Activated CD4-positive, CD25-positive, alpha-beta regulatory T cell treated with anti-CD3 and anti-CD28 coated beads, Interleukin-2, amount 50 U/mL, for 16 hours (primary cell): ENCODE measurements at places on chromosomes 1 and 21.

- DNase-seq: no peak
These were observed 103.8 kb downstream of the EPHB2 start for GRCh38 chr1:22814176-22815042.

DNA sequence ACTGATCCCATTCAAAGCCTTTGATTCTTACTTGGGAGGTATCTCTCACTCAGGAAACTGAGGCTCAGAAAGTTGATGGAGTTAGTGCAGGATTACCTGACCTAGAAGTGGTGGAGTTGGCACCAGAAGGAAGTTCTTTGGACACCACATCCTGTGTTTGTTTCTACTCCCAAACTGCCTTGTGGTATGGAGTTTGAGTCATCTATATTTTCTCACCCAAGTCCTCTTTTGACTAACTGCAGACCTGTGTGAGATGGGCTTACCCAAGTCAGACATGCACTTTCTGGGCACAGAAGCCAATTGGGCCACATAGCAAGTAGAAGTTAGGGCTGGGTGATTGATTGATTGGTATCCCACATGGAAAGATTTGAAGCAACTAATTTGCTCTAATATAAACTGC, 36.1 kb downstream of the FGGY start:
- no peak for DNase-seq

DNA sequence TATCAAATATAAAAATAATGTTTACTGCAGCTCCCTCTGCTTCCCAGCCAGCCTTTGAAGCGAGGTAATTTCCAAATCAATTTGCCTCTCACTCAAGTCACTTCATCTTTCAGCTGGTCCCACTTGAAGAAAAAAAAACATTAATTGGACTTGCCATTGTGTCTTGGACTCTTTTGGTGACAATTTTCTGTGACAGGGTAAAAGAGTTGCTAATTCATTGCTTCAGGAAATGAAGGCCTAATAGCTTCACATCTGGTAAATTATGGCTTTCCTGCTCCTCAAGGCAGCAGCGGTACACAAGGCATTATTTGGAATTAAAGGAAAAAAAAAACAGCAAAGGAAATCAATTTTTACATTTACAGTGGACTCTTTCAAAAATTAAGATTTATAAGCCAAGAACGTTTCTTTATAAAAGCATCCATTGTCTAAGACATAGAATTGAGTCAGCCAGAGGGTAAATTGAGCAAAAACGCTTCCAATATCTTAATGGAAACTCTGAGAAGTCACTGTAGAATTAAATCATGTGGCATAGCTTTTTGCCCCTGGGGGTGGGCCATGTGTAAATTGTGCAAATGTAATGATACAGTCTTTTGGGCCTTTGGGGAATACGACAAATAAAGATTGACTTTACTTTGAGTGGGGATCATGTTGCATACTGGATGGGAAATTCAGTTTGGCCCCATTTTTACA, 102.5 kb downstream of the LYPLAL1 start:
- DNase-seq: no peak

- no peak for DNase-seq
These were observed 7.0 kb upstream of the POFUT2 start for GRCh38 chr21:45294509-45295291.

DNA sequence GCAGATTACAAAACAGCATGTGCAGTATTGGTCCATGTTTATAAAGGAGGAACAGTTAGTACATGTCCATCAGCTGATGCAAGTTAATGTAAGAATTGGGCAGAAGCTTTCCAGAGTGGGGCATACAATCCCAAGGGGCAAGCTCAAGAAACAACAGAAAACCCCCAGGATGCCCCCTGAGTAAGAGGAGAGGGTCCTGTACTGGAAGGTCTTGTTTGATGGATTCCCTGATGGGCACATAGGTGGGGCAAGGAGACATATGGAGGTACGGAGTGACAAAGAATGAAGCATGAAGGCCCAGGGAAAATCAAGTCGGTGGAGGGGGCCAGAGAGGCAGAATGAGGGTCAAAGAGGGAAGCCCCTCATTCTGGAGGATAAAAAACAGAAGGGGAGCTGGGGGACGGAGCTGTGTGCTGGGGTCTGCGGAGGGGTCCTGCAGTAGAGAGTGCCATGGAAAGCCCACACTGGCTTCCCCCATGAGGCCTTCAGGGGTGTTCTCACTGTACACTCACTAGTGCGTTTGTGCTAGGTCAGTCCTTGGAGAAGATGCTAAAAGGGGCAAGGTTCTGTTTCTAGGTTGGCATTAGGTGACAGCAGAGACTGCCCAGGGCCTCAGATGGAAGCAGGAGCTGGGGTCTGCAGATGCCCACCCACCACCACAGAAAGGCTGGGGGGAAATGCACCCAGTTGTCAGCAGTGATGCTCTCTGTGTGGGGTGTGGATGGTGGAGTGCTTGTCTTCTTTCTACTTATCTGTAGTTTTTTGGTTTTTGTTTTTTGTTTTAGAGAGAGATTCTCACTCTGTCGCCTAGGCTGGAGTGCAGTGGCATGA, 12.5 kb upstream of the MATN1 start:
- DNase-seq: no peak

DNA sequence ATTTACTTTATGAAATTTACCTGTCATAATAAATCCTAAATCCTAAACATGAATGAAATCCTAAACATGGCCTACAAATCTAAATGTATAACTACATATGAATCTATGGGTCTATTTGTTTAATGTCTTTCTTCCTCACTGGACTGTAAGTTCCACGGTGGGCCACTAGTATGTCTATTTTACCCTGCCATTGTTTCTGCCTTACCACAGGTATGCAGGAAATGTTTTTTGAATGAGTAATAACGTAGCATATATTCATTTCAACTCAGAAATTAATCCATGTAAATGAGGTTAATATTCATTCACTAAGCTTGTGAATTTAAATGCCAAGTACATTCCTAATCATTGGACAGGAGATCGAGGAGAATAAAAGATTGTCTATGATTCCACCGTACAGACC, 35.3 kb downstream of the B3GALNT2 start:
- DNase-seq: no peak

DNA sequence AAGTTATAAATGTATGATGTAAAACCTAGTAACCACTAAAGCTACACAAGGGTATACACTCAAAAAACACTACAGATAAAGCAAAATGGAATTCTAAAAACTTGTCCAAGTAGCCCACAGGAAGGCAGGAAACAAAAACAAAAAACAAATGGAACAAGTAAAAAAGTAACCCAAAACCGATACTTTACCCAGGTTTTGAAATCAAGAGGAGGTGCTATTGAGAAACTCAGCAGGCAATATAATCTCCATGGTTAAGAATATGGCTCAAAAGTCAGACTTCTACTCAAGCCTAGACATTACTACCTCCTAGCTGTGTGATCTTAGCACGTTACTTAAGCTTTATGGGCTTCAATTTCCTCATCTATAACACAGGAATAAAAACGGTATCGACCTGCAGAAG, 13.3 kb downstream of the RBBP5 start:
- no peak for DNase-seq

- DNase-seq: no peak
These were observed 89.2 kb downstream of the NPHP4 start for GRCh38 chr1:5903031-5903430.

- DNase-seq: no peak
These were observed 2.8 kb downstream of the GCSAML start for GRCh38 chr1:247551721-247552120.

DNA sequence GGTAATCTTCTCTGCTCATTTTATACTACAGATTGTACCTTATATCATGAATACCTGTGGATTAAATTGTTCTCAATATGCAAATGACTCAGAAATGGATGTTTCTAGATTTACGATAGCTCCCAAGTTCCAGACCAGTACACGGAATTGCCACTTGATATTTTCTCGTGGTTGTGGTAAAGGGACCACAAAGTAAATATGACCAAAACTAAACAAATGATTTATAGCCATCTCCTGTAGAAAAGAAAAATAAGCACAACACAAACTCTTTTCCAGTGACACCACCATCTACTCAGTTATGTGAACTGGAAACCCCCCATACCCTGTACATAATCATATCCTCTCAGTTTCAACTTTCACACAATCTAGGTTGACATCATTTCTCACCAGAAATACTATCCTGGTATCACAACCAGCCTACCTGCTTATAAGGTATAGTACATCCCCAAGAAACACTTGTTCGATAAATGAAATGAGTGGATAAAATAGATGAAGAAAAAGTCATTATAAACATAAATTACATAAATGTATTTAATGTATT, 172.3 kb downstream of the ADGRL4 start:
- DNase-seq: no peak

GRCh38 chr1:28110555-28110954, 22.1 kb upstream of the EYA3 start:
- DNase-seq: no peak

GRCh38 chr1:223249854-223250631, 107.0 kb upstream of the TLR5 start:
- DNase-seq: no peak

DNA sequence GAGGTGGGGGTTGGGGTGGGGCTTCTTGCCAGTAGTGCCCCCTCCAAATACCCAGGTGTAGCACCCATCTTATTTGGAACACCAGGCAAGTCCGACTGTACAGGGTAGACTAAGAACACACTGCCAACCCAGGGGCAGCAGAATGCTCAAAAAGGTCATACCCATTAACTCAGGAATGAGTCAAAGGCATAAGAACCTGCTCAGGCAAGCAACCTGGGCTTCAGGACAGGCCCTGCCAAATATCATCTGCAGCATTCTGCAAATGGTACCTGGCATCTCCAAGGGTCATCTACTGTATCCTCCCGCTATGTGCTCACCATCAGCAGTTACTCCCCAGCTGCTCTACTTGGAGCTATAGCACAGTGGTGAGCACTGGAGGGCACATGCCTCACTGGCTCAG, 19.4 kb downstream of the PEA15 start:
- no peak for DNase-seq

DNA sequence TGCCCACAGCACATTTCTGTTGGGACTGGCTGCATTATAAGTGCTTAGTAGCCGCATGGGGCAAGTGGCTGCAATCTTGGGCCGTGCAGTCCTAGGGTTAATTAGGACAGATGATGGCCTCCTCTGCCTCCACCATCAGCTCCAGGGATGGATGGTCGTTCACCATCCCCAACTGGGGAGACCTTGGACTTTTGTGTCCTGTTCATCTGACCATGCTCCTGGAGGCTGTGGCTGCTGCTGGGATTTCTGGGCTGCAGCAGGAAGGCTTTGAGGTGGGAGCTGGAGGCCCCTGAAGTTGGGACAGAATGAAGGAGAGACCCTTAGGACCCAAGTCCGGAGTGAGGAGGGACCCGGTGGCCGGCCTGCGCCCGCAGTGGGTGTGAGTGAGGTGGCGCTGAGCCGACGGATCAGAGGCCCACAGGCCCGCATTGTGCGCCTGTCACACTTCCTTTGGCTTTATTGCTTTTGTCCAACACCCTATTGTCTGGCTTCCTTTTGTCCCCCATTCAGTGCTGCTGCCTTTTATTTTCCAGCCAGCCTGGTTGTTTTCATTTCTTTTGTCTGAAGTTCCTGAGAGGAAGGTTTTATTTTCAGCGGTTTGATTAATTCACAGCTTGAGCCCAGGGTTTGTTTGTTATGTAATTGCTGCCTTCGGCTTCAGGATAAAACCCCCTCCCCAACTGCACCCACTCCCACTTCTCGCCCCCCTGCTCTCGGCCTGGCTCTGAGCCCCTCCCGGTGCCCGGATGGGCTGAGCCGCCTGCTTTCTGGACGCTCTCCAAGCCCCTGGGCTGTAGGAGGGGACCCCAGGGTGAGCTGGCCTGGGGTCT, 35.6 kb downstream of the SOX13 start:
- no peak for DNase-seq

GRCh38 chr1:225259542-225259941, 168.3 kb downstream of the LBR start:
- no peak for DNase-seq

- no peak for DNase-seq
These were observed 39.7 kb downstream of the MATN1 start for GRCh38 chr1:30683699-30684098.

GRCh38 chr1:29475326-29475725, 239.0 kb downstream of the PTPRU start:
- no peak for DNase-seq

GRCh38 chr1:101073836-101074235, 48.3 kb upstream of the DPH5 start:
- DNase-seq: no peak

- DNase-seq: no peak
These were observed 2.1 kb downstream of the TTC22 start for GRCh38 chr1:54798769-54799641.

DNA sequence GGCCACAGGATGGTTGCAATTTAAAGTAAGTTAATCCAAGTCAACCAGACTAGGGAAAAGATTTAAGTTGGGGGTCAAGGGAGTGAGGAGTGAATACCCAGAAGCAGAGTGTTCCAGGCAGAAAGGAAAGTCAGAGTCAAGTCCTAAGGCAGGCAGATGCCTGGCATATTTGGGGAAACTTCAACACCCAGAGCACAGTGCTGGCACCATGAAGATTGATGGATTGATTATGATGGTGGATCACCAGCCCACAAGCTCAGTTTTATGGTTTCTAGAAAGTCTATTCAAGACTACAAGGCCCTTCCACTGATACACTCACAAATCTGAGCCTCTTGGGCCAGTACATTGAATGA, 100.1 kb upstream of the DUSP10 start:
- DNase-seq: no peak

DNA sequence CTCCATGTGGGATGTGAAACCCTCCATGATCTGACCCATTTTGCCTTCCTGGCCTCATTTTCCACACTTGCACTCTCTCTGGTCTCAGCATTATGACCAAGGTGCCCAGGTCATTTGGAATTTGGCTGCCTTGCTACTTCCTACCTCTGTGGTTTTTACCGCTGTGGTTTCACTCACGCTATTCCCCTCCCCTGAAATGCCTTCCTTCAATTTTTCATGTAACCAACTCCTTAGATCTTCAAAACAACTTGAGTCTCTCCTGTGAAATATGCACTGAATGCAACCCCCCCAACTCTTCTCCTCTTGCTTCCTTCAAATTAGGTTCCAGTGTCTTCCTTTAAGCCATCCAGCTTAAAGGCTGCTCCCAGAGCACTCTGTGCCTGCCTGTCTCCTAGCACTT, 50.1 kb downstream of the PHC2 start:
- DNase-seq: no peak

DNA sequence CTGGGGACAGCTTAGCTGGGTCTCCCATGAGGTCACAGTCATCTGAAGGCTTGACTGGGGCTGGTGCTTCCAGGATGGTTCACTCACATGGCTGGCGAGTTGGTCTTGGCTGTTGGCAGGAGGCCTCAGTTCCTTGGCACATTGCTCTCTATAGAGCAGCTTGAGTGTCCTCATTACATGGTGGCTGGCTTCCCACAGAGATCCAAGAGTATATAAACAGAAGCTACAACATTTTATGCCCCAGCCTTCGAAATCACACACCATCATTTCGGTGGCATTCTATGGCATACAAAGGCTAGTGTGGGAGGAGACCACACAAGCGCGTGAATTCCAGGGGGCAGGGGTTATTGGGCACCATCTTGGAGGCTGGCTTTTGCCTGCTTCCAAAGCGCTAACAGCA, 63.0 kb downstream of the ALPL start:
- no peak for DNase-seq

- no peak for DNase-seq
These were observed 5.2 kb upstream of the LRRC8D start for GRCh38 chr1:89815611-89816010.
